Chondrocyte (in vitro differentiated cells): ENCODE measurements at places on chromosomes 6 and 20. TPM values are rescaled to one million over a fixed set of nuclear protein-coding genes. Genes with fewer than 3 reads are reported as not detected.
A peak's percentile ranks its signal among the peaks of the same experiment; 100 is the strongest.

The ULBP2 gene
- 7.7 to 15.1 TPM (median 13.9 TPM) in 3 replicates for total RNA-seq

The DEFB132 gene
- total RNA-seq = not detected in 3 replicates

- H3K27ac ChIP-seq = peak overlapping the region; percentile 88
- no peaks in the 10 kb centered on the region for H3K27me3 ChIP-seq
- no peaks in the 10 kb centered on the region for H3K36me3 ChIP-seq
- peaks cover 66% of the 10 kb centered on the region for H3K4me1 ChIP-seq
Observed at GRCh38 chr6:72861935-72862432, 240.1 kb downstream of the KCNQ5 start.

GRCh38 chr6:46378882-46379416 is 112.3 kb downstream of the RCAN2 start:
- peaks cover 5% of the 10 kb centered on the region for H3K27me3 ChIP-seq
- H3K4me3 ChIP-seq = no peak overlapping the region
- peaks cover 3% of the 10 kb centered on the region for H3K4me1 ChIP-seq
- DNase-seq = no peak
- H3K27ac ChIP-seq = no peak overlapping the region
- H3K36me3 ChIP-seq = no peaks in the 10 kb centered on the region

- H3K27ac ChIP-seq = peak overlapping the region; percentile 85
- H3K4me1 ChIP-seq = peaks cover 61% of the 10 kb centered on the region
- peaks cover 8% of the 10 kb centered on the region for H3K36me3 ChIP-seq
- H3K27me3 ChIP-seq = no peaks in the 10 kb centered on the region
Observed at GRCh38 chr6:38131527-38131965, 312.0 kb downstream of the ZFAND3 start.

GRCh38 chr20:61953037-61954021 is 112.4 kb downstream of the TAF4 start:
- H3K36me3 ChIP-seq = no peaks in the 10 kb centered on the region
- H3K27me3 ChIP-seq = peaks cover 5% of the 10 kb centered on the region
- peaks cover 30% of the 10 kb centered on the region for H3K4me1 ChIP-seq
- no peak overlapping the region for H3K27ac ChIP-seq
- H3K4me3 ChIP-seq = no peak overlapping the region

GRCh38 chr20:43415661-43416430 is 41.9 kb upstream of the SRSF6 start:
- H3K4me3 ChIP-seq = no peak overlapping the region
- H3K4me1 ChIP-seq = no peaks in the 10 kb centered on the region
- peaks cover 6% of the 10 kb centered on the region for H3K27me3 ChIP-seq
- DNase-seq = no peak
- H3K36me3 ChIP-seq = peaks cover 2% of the 10 kb centered on the region
- H3K27ac ChIP-seq = no peak overlapping the region

DNA sequence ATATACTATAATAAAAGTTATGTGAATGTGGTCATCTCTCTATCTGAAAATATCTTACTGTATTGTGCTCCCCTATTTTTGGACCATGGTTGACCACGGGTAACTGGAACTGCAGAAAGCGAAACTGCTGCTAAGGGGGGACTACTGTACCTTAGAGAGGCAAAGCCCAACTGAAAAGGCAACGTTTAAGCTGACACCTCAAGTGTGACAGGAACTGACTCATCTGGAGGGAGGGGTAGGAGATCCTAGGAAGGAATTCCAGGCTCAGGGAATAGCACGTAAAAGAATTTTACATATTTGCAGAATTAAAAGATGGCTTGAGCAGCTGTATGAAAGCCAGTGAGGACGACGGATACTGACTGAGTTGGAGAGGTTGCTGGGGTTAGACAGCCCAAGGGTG is 34.8 kb downstream of the ELOVL2 start:
- H3K27me3 ChIP-seq = no peaks in the 10 kb centered on the region
- H3K36me3 ChIP-seq = no peaks in the 10 kb centered on the region
- DNase-seq = no peak
- peak overlapping the region; percentile 87 for H3K27ac ChIP-seq
- H3K4me1 ChIP-seq = peaks cover 90% of the 10 kb centered on the region

- no peaks in the 10 kb centered on the region for H3K27me3 ChIP-seq
- no peak overlapping the region for H3K4me3 ChIP-seq
- peaks cover 12% of the 10 kb centered on the region for H3K4me1 ChIP-seq
Observed at GRCh38 chr20:829551-829950, 4.0 kb upstream of the FAM110A start.

DNA sequence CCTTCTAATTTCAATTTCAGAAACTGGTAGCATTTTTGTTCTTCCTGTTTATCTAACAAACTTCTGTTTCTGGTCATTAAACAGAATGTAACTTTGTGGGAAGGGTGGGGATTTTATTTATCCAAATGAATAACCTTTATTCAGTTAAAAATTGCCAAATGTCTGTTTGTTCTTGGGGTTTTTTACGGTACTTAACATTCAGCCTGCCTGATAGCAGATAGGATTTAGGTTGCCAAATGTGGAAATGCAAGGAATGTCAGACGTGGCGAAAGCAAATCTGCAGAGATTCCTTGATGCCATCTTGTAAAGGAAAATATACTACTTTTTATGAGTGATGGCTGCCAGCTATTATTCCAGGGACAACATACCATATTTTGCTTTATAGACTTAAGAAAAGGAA is 95.7 kb downstream of the LYRM2 start:
- no peak for DNase-seq
- H3K36me3 ChIP-seq = no peaks in the 10 kb centered on the region
- H3K4me1 ChIP-seq = peaks cover 7% of the 10 kb centered on the region
- no peak overlapping the region for H3K27ac ChIP-seq
- no peaks in the 10 kb centered on the region for H3K27me3 ChIP-seq

- DNase-seq = no peak
- no peaks in the 10 kb centered on the region for H3K27me3 ChIP-seq
- H3K36me3 ChIP-seq = no peaks in the 10 kb centered on the region
- H3K4me3 ChIP-seq = no peak overlapping the region
- peak overlapping the region; percentile 97 for H3K27ac ChIP-seq
Observed at GRCh38 chr6:1700278-1700967, 90.7 kb downstream of the FOXC1 start.

DNA sequence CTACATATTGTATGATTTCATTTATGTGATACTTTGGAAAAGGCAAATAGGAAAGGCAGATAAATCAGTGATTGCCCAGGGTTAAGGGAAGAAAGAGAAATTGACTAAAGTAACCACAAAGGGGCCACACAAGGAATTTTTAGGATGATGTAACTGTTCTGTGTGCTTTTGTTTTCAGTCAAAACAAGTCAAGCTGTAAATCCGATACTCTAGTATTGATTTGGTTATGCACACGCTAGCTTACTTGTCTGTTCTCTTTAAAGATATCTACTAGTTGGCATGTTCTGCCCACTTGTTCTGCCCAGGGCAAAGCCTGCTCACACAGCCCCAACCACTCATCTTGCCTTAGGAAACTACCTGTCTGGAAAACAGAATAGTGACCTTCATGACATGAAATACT is 6.4 kb downstream of the FBXL4 start:
- H3K36me3 ChIP-seq = peaks cover 7% of the 10 kb centered on the region
- no peak for DNase-seq
- H3K27me3 ChIP-seq = no peaks in the 10 kb centered on the region
- no peak overlapping the region for H3K27ac ChIP-seq
- peaks cover 32% of the 10 kb centered on the region for H3K4me1 ChIP-seq
